Cardiac muscle cell (in vitro differentiated cells and primary cell): ENCODE measurements at places on chromosomes 7 and 10.
A peak's percentile ranks its signal among the peaks of the same experiment; 100 is the strongest.

DNA sequence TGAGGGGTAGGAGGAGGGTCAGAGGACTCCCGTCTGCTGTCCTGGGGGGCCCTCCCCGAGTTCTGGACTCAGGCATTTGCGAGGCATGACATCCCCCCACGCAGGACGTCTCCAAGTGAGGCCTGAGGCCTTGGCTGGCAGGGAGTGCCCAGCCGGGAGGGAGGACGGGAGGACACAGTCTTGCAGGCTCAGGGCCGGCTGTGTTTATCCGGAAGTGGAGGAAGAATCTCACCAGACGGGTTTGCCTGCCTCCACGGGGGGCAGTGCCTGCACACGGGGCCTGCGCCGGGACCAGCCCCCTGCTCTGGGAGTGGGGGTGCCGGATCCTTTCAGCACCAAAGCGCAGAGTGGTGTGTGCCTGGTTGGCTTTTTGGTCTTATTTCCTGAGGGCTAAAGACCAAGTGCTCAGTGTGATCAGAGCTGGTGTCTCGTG is 10.9 kb downstream of the PWWP2B start:
- peak; percentile 37 for DNase-seq
- peak overlapping the region; percentile 27 for H3K27ac ChIP-seq
- peaks cover 10% of the 10 kb centered on the region for H3K36me3 ChIP-seq
- H3K4me1 ChIP-seq, result peaks cover 27% of the 10 kb centered on the region
- no peaks in the 10 kb centered on the region for H3K27me3 ChIP-seq

DNA sequence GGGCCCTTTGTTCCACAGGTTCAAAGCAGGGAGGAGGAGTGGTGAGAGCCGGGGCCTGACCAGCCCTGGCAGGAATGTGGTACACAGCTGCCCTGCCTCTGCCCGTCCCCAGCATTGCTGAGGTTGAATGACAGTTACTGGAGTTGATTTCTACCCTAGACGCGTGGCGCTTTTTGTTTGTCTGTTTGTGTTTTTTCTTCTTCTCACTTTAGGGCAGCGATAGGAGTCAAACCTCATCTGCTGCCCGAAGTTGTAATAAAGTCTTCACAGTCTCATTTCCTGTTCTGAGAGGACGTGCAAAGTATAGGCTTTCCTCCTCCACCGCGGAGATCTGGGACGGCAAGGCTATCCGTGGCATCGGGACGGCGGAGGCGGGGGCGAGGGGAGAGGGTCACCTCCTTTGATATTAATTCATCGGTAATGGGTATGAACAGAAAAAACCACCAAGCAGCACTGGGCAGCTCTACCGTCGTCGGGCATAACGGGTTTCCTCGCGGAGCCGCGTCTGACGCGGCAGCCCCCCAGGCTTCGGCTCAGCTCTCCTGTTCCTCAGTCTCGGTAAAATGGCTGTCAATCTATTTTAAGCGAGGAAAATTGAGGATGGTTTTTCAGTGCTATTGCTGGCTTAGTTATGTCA is 160.8 kb downstream of the LRMDA start:
- H3K4me3 ChIP-seq, result no peak overlapping the region
- H3K36me3 ChIP-seq, result no peaks in the 10 kb centered on the region
- peaks cover 4% of the 10 kb centered on the region for H3K4me1 ChIP-seq
- DNase-seq, result peak; percentile 11

DNA sequence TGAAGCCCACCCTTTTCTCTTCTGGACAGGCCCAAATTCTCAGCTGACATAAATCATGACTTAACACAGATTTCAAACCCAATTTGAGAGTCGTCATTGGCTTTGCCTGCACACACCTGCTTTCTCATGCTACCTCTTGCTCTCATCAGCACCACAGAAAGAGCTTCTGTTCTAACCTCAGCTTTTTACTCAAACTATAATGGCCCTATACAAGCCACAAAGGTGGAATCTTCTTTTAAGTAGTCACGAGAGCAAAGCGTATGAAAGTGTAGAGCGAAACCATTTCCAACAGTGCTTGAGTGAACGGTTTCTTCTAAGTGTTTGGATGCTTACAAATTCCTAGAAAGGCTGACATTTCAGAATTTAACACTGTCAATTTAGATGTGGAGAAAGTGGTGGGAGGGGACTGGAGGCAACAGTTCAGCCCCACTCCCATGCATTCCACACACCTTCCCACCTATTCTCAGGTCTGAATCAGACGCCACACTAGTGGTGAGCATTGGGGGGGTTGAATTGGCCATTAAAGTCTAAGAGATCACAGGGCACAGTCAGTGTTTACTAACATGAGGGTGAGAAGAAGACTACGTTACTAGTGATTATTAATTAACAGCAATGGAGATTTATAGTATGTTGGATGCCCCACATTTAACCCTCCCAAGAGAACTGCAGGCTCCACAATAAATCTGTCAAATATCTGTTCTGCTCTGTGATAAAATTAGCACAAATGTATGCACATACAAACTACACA is 114.0 kb downstream of the PRKCQ start:
- no peaks in the 10 kb centered on the region for H3K4me1 ChIP-seq
- no peaks in the 10 kb centered on the region for H3K27me3 ChIP-seq
- H3K36me3 ChIP-seq, result no peaks in the 10 kb centered on the region
- no peak overlapping the region for H3K4me3 ChIP-seq

GRCh38 chr7:35021445-35021844 is 15.8 kb downstream of the DPY19L1 start:
- H3K27me3 ChIP-seq, result no peaks in the 10 kb centered on the region
- H3K4me1 ChIP-seq, result peaks cover 20% of the 10 kb centered on the region
- H3K36me3 ChIP-seq, result no peaks in the 10 kb centered on the region
- H3K27ac ChIP-seq, result no peak overlapping the region
- no peak overlapping the region for H3K4me3 ChIP-seq

GRCh38 chr10:80530251-80530650 is 7.5 kb upstream of the SH2D4B start:
- DNase-seq, result peak; percentile 38
- H3K27ac ChIP-seq, result no peak overlapping the region
- H3K27me3 ChIP-seq, result no peaks in the 10 kb centered on the region
- no peak overlapping the region for H3K4me3 ChIP-seq
- no peaks in the 10 kb centered on the region for H3K4me1 ChIP-seq

DNA sequence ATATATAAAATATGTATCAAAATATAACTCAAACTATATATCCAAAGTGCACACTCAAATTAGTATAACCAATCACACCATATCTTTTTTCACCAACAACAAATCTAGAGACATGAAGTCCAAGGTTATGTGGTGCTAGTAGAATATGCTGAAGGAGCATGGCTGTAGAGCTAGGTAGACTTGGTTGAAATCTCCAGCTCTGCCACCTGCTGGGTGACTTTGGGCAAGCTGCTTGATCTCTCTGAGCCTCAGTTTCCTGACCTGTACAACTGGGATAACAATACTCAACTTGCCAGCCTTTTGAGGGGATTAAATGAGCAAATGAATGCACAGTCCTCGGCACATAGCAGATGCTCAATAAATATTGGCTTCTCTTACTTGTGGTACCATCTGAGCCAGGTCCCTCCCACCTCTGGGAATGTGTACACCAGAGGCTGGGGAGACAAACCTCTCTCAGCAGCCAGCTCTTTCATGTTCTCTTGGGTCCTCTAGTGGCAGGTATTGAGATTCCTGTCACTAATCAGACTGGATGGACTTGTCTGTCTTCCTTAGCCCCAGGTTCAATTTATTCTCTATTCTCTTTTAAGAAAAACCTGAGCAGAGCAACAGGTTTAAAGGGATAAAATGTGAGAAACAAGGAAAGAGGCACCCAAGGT is 94.3 kb upstream of the PDE1C start:
- no peak overlapping the region for H3K27ac ChIP-seq
- no peaks in the 10 kb centered on the region for H3K4me1 ChIP-seq
- no peaks in the 10 kb centered on the region for H3K36me3 ChIP-seq
- H3K27me3 ChIP-seq, result peaks cover 5% of the 10 kb centered on the region
- no peak overlapping the region for H3K4me3 ChIP-seq
- peak; percentile 77 for DNase-seq

DNA sequence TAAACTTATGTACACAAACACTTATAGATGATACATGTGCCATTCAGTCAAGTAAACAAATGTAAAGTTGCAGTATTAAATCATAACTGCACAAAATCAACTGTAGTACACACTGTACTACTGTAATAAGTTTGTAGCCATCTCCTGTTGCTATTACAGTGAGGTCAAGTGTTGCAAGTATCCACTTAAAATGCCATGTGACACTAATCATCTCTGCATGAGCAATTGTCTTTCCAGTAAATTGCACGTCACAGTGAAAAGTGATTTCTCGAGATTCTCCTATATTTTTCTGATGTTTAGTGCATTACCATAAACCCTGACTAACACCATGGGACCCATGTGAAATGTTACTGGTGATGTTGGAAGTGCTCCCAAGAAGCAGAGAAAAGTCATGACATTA is 293.3 kb upstream of the SP4 start:
- no peak for DNase-seq
- no peak overlapping the region for H3K27ac ChIP-seq
- no peaks in the 10 kb centered on the region for H3K27me3 ChIP-seq
- H3K4me1 ChIP-seq, result no peaks in the 10 kb centered on the region

- DNase-seq, result no peak
- peaks cover 56% of the 10 kb centered on the region for H3K4me1 ChIP-seq
- no peak overlapping the region for H3K4me3 ChIP-seq
- no peaks in the 10 kb centered on the region for H3K27me3 ChIP-seq
- H3K27ac ChIP-seq, result peak overlapping the region; percentile 91
Measured at GRCh38 chr10:70843776-70844489, 28.2 kb downstream of the SGPL1 start.

- H3K4me1 ChIP-seq, result no peaks in the 10 kb centered on the region
- H3K27ac ChIP-seq, result no peak overlapping the region
- no peak for DNase-seq
- H3K4me3 ChIP-seq, result no peak overlapping the region
- H3K27me3 ChIP-seq, result no peaks in the 10 kb centered on the region
Measured at GRCh38 chr7:88331322-88331721, 24.6 kb upstream of the STEAP4 start.

DNA sequence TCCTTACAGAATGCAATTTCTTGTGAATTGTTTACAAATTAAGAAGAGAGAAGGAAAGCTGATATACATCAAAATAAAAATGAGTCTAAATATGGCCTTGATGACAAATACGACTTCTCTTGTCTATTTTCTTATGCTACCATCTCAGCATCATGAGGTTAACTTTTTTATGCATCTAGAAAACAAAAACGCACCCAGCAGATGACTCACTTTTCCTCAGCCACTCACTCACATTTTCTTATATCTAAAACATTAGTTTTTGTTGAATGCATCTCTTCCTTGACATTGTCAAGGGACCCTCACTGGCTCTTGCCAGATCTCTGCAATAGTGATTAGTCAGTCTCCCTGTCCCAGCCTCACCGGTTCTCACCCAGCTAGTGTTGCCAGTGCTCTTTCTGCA is 256.4 kb upstream of the SLC26A5 start:
- no peaks in the 10 kb centered on the region for H3K4me1 ChIP-seq
- DNase-seq, result no peak
- no peaks in the 10 kb centered on the region for H3K27me3 ChIP-seq
- no peak overlapping the region for H3K4me3 ChIP-seq

- H3K4me3 ChIP-seq, result no peak overlapping the region
- DNase-seq, result no peak
- H3K36me3 ChIP-seq, result no peaks in the 10 kb centered on the region
- H3K27ac ChIP-seq, result no peak overlapping the region
- no peaks in the 10 kb centered on the region for H3K4me1 ChIP-seq
Measured at GRCh38 chr7:92546856-92547497, 18.4 kb downstream of the RBM48 start.

DNA sequence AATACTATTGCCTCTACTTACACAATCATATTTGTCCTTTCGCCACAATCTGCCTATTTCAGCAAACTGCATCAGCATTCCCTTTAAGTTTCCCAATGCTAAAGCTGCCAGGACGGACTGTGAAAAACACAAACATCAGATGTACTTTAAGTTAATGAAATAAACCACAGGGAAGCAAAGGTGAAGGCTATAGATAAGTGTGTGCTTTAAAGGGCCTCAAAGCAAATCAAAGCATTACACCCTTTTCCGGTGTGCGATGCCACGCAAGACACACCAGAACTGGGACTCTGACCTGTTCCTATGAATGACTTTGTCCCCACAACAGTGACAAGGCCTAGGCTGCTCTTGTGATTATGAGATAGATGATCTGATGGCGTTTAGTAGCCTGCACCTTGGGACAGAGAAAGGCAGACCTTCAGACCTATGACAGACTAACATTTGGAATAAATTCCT is 23.4 kb downstream of the SLC26A3 start:
- H3K36me3 ChIP-seq, result no peaks in the 10 kb centered on the region
- H3K27ac ChIP-seq, result no peak overlapping the region
- no peaks in the 10 kb centered on the region for H3K4me1 ChIP-seq
- H3K27me3 ChIP-seq, result no peaks in the 10 kb centered on the region
- H3K4me3 ChIP-seq, result no peak overlapping the region
- DNase-seq, result peak; percentile 11

DNA sequence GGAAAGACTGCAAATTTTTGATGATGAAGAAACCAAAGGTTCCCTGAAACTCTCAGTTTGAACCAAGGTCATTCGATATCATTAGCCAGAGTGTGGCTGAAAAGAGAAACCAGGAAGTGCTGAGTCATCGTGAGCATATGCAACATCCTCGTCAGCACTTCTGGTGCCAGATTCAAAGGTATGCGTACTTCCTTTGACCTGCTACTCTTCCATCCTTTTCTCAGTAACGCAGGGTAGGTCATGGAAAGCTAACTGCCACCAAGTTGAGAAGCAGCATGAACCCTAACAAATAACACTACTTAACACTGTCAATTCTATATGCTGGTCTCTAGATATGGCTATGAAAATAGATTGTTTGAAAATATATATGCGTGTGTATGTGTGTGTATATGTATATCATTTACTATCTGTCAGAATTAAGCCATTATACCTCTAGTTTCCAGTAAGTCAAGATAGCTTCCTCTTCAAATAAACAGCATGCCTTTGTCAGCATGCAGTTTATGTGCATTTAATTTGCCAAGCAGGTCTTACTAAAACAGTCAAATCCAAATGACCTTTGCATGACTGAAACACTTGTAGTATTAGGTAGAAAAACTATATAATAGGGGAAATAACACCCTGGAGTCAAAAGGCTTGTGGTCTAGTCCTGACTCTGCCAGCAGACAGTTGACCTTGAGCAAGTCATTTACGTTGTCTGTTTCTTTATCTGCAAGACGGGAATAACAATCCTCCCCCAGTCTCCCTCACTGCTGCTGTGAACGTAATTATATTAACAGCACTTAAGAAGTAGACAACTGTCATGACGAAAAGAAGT is 26.4 kb downstream of the CDK6 start:
- H3K27me3 ChIP-seq, result no peaks in the 10 kb centered on the region
- H3K4me3 ChIP-seq, result no peak overlapping the region

DNA sequence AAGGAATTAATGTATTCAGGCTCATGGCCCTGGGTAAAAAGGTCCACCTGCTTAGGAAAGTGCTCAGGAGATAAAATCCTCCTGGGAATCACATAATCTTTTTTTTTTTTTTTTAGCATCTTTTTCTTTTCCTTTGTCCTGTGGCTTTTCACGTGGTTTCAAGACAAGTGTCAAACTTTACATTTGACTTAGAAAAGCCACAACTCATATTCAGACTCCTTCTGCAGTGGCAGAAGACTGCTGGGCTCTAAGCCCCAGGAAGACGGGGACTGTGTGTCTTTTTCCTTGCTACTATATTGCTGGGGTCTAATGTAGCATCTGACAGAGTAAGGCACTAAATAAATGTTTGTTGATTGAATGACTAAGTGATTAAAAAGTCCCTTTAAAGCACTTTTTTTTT is 127.5 kb upstream of the ANKRD1 start:
- no peaks in the 10 kb centered on the region for H3K27me3 ChIP-seq
- peaks cover 14% of the 10 kb centered on the region for H3K4me1 ChIP-seq
- H3K36me3 ChIP-seq, result no peaks in the 10 kb centered on the region
- no peak overlapping the region for H3K4me3 ChIP-seq
- DNase-seq, result no peak
